ENCODE measurements at places on chromosomes 3 and 15.

GRCh38 chr3:102972350-102972749, 537.5 kb downstream of the ZPLD1 start:
- DNase-seq: no peak

DNA sequence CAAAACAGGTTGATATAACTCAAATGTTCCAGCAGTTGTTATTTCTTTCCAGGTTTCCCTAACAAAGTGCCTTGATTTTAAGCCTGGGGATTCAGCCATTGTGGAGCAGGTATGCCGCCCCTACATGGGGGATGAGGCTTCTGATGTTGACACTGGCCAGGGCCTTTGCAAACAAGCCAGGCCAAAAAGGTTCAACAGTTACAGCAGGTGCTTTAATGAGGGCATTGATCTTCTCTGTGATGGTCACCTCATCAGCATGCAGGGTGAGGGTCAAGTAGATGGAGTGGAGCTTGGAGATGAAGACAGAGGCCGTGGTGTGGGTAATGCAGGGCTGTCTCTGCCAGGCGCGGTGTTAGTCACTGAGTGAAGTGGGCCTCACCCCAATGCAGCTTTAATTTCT, 22.6 kb upstream of the EHHADH start:
- DNase-seq: no peak

GRCh38 chr15:63308491-63308890, 31.1 kb downstream of the APH1B start:
- no peak for DNase-seq

GRCh38 chr3:108603691-108604090, 14.2 kb downstream of the DZIP3 start:
- DNase-seq: no peak

GRCh38 chr3:82163907-82164520, 402.6 kb upstream of the GBE1 start:
- no peak for DNase-seq

- DNase-seq: no peak
These were observed 785 bp downstream of the MFSD1 start for GRCh38 chr3:158802409-158803268.

- no peak for DNase-seq
These were observed 78.7 kb upstream of the ATP2B2 start for GRCh38 chr3:10583798-10584708.

- no peak for DNase-seq
These were observed 24.1 kb downstream of the WDR48 start for GRCh38 chr3:39075910-39076309.

DNA sequence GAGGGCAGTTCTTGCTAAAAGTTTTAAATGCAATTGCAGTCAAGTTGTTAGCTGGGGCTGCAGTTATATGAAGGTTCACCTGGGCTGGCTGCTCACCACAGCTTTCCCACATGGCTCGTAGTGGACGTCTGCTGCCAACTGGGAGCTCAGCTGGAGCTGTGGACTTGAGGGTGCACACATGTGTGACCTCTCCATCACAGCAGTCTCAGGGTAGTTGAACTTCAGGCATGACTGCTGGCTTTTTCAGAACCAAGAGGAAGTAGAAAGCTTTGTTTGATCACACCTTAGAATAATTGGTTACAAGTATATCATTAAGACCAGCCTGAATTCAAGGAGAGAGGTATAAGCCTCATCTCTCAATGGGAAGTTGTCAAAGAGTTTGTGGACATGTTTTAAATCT, 74.1 kb downstream of the CHL1 start:
- DNase-seq: no peak

GRCh38 chr3:10242182-10243065, 5.8 kb upstream of the TATDN2 start:
- peak; percentile 59 for DNase-seq

- no peak for DNase-seq
These were observed 21.5 kb upstream of the MTHFS start for GRCh38 chr15:79918278-79918677.

DNA sequence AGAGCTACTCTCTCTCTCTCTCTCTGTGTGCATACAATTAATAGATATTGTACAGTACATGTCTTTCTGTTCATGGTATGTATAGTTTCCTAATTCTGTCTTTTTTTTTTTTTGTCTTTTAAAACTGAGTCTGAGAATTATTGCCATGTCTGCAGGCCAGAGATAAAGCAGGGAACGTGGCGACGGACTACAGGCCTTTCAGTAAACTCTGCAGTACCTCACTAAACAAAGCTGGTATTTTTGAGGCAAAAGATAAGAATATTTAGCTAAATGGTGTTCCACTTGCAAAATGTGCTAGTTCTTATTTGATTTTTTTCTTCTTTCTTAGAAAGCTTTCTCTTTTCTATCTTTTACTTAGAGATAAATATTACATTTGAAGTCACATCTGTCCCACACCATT, 44.0 kb upstream of the EHHADH start:
- no peak for DNase-seq

GRCh38 chr3:30141178-30141581, 465.2 kb upstream of the TGFBR2 start:
- no peak for DNase-seq

- no peak for DNase-seq
These were observed 42.9 kb downstream of the EAF1 start for GRCh38 chr3:15470261-15470660.

DNA sequence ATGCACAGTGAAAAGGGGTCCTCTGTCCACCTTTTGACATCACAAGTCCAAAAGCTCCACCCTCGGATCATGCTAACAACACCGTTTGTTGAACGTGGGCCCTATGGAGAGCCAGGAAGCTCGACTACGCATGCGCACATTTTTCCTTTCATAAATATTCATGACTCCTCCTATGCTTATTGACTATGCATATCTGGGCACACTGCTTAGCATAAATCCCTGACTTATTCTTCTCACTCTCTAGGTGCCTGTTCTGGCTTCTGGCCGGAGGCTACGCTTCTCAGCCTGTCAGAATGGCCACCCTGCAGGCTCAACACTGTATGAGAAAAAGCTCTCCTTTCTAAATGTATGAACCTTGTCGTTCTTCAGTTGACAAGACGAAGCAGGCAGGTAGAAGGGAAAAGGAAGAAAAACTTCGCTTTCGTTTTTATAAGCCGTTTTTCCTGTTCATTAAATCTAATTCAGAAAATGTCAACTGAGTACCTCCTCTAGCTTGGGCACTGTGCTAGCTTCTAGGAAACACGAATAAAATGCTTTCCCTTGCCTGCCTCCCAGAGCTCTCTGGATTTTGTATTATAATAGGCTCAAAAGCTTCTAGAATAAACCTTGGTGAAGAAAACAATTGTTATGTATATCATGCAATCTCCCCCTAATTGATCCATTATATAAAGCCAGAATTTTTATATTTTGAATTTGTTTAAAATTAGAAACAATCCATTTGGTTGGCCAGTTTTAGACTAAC, 207.7 kb downstream of the ATP10A start:
- no peak for DNase-seq

- no peak for DNase-seq
These were observed 102.0 kb upstream of the NEDD4 start for GRCh38 chr15:56095406-56095805.

GRCh38 chr15:63776443-63776842, 57.3 kb downstream of the HERC1 start:
- no peak for DNase-seq

GRCh38 chr3:16203031-16203430, 28.6 kb downstream of the GALNT15 start:
- DNase-seq: no peak

DNA sequence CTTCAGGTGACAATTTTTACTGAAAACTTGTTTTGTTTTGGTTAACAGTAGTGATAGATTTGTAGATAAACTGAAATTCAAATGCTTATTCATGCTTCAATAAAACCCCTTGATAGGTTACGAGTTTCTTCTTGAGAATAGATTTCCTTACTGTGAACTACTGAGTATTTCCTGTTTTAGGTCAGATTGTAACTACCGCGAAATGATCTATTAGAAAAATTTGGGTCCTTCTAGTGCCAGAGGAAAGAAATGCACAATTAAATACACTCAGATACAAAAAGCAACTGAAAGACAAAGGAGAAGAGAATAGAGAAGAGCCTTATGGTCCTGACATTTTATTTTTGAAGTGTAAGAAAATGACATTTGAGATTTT, 251.7 kb upstream of the TBL1XR1 start:
- no peak for DNase-seq

DNA sequence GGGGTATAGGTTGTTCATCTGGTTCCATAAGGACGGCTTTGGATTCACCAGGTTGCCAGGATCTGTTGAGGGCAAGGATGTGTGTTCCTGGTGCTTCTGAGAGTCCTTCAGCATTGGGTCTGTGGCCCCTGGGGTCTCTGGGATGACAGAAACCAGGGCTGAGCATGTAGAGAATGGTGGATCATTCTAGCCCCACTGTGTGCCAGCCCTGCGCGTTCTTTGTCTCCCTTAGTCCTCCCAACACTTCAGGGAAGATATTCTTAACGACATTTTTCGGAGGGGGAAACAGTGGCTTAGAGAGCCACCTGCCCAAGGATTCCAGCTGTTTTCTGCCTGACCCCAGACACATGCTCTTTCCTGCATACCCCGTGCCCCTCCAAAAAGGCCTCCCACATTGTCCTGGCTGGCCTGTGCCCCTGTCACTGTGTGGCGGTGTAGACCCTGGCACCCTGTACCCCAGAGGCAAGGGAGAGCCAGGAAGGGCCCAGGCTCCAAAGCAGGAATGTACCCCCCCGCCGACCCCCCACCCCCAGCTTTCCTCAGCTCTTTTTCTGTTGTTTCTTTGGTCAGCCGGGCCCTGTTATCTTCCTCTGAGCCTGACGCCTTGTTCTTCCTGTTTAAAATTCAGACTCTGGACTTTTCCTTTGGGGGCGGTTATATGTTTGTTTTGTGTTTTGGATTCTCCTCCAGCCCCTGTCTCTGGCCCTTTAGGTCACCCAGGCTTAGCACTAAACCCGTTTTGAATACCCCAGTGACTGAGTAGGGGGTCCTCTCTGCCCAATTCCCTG, 57.8 kb upstream of the SMAD6 start:
- DNase-seq: no peak

DNA sequence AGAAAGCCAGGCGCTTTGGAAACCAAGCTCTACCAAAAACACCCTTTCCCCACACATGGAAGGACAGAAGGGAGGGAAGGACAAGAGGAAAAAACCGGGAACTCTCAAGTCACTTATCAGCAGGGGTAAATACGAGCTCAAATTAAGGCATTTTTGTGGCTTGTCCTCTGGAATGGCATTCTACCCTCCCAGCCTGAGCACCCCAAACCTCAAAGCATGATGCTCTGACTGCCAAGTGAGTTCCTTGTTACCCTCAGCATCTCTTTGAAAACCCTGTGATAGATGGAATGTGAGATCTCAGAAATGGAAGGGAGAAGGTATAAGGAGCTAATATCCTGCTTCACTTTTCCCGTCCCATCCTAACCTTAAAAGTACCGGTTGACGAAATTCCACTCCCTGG, 8.1 kb upstream of the CSPG5 start:
- no peak for DNase-seq

All from stimulated activated CD4-positive, alpha-beta T cell treated with anti-CD3 and anti-CD28 coated beads, Interleukin-1b, Interleukin-23, amount 100 ng/mL, for 1 hour (primary cell).